Stimulated activated CD4-positive, alpha-beta T cell treated with anti-CD3 and anti-CD28 coated beads, Interleukin-4, amount 100 ng/mL, for 48 hours (primary cell): ENCODE measurements at places on chromosomes 6 and 20.
A peak's percentile ranks its signal among the peaks of the same experiment; 100 is the strongest.

- DNase-seq = no peak
Measured at GRCh38 chr6:1327630-1328029, 15.7 kb downstream of the FOXQ1 start.

GRCh38 chr6:105587349-105588122, 184.7 kb upstream of the PREP start:
- no peak for DNase-seq

DNA sequence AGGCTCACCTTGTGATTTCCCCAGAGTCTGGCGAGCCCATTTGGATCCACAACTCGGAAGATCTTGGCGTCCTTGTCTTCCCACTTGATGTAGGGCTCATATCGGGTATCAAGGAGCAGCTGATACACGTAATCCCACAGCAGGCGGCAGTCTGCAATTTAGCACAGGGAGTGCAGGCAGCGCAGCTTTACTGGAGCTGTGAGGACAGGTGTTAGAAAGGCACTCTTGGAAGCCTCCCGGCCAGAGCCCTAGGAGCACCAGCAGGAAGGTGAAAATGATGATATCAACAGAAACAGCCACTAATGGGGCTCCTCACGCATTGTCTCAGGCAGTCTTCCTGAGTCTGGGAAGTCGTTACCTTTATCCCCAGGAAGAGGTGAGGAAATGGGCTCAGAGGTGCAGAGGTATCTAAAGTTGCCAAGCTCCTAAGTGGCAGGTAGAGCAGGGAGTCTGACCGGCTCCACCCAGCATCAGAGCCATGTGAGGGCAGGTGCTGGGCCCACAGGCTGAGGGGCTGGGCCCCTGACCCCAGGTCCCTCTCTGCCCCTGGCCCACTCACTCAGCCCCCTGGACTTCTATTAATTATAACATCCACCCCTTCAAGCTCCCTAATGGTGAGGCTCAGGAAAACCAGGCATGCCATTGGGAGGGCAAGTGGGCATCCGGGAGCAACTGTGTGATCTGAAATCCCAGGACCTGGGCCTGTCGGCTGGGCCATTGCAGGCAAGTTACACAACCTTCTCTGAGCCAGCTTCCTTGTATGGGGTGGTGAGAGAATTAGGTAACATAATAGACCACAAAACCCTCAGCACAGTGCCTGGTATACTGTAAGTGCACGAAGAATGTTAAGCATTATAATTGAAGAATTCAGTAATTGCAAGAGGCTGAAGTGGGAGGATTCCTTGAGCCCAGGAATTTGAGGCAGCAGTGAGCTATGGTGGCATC, 18.3 kb downstream of the ETV7 start:
- no peak for DNase-seq

DNA sequence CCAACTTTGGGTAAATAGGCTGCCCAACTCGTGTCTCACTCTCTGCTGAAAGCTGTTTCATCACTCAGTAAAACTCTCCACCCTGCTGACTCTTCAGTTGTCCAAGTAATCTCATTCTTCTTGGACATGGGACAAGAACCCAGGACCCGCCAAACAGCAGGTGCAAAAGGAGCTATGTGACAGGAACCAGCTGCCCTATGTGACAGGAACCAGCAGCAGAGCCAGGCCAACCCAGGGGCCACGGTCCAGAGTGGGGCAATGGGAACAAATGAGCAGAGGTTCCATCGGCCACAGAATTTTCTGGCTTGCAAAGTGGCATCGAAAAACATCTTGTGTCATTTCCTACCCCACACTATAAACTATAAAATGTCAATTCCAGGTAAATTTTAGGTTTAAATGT, 56.5 kb downstream of the MOXD1 start:
- DNase-seq = no peak

DNA sequence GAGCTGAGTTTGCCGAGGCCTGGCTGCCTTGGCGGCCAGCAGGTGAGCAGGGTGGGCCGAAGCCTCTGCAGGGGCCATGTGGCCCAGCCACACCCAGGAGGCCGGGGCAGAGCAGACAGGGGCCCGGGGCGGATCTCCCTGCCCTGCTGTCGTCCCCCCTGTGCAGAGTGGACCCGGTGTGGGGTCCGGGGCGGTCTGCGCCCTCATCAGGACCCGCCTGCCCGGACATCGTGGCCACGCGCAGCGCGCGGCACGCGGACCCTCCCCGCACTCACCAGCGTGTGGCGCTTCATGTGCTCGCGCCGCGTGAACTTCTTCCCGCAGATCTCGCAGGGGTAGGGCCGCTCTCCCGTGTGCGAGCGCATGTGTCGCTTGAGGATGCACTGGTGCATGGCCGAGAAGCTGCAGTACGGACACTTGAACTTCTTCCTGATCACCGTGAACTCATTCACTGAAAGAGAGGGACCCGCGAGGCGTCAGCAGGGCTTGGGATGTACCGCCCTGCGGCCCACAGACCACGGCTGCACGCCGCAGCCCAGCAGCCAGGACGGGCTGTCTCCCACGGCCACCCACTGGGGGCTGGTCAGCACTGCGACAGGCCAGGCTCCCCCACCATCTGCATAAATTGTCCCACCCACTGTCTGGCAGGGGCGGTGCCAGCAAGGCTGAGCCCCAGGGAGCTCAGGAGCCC, 13.0 kb downstream of the SLC2A4RG start:
- DNase-seq = no peak

GRCh38 chr6:90083891-90084290, 189.6 kb downstream of the GJA10 start:
- peak; percentile 36 for DNase-seq

DNA sequence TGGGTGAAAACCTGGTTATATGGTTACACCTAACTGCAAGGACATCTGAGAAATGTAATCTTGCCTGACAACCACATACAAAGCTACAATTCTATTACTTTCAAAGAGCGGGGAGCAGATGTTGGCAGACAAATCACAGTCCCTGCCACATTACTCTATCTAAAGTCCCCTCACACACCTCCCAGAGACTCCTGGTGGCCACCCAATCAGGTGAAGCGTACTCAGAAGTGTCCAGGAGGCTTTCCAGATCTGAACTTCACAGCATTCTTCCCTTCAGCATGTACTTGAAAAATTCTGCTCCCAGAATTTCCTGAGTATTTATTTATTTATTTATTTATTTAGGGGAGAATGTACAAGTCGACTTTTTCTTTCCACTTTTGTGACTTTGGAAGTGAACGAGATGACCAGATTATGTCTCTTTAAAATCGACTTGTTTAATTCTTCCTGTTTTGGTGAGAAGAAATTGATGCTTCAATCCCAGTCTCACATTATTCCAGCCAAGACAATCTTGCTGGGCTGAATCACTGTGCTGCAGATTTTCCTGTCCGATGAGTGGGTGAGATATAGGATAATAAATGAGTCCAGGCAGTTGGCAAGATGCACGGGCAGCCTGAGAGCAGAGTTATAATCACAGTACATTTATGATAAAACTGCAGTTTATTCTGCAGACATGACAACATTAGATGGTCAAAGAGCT, 46.9 kb upstream of the POPDC3 start:
- DNase-seq = no peak

DNA sequence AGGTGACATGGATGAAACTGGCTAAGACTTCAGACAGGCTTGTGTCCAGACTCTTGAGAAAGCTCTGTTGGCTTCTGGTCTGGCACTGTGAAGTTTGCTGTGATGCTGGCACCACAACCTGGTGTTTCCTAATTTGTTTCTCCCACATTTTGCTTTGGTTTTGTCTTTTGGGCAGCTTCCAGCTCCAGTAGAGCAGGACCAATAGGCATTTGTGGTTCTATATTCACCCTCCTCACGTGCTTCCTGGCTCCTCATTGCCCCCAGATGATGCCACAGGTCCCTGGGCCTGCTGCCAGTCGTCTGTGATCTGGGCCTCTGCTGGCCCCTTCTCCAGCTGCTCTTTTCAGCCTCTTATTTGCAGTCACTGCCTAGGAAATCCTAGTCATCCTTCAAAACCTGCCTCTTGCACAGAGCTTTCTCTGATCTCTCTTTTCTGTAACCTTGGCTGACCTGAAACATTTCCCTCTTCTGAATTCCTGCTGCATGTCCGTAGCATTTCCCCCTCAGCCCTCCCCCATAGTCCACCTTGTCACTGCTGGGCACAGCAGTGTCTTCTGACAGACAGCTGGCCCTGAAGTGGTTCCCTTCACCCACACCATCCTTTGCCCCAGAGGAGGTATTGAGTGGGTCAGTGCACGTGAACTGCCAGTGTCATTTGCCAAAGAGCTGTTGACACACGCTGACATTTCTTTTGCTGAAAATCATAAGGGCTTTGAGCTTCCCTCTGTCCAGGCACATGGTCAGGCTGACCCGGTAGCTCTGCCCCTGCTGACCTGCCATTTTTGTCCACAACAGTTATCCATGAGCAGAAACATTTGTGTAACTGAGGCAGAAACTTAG, 63.0 kb downstream of the PTPN1 start:
- no peak for DNase-seq

DNA sequence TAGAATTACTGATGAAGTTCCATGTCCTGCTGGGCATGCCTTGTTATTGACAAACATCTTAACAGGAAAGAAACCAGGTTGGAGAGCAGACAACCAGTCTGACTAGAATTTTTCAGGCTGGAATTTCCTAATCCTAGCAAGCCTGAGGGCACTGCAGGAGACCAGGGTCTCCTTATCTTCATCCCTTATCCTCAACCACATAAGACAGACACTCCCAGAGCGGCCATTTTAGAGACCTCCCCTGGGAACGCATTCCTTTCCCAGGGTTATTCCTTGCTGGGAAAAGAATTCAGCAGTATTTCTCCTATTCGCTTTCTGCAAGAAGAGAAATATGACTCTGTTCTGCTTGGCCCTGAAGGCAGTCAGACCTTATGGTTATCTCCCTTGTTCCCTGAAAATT, 803.7 kb downstream of the GRIK2 start:
- DNase-seq = no peak

- DNase-seq = no peak
Measured at GRCh38 chr6:35053701-35054100, 87.4 kb downstream of the TCP11 start.

- no peak for DNase-seq
Measured at GRCh38 chr6:12849809-12850198, 133.2 kb downstream of the PHACTR1 start.

GRCh38 chr6:19180348-19181072, 656.7 kb upstream of the ID4 start:
- no peak for DNase-seq

DNA sequence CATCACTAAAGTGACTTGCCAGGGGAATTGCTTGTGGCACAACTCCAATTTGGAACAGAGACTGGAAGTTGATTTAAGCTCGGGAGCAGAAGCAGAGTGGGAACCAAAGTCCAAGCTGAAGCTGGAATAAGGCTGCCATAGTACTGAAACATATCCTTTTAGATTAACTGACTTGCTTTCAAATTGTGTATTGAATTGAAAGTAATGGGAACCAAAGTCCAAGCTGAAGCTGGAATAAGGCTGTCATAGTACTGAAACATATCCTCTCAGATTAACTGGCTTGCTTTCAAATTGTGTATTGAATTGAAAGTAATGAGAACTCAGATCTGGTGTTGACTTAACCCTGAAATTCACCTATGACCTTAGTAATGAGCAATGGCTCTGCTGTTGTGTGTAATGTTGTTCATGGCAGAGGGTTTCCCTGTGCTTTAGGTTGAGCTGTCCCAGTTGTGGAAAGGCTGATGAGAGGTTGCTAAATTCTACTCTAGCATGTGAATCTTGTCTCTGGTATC, 40.2 kb downstream of the CENPW start:
- DNase-seq = no peak

DNA sequence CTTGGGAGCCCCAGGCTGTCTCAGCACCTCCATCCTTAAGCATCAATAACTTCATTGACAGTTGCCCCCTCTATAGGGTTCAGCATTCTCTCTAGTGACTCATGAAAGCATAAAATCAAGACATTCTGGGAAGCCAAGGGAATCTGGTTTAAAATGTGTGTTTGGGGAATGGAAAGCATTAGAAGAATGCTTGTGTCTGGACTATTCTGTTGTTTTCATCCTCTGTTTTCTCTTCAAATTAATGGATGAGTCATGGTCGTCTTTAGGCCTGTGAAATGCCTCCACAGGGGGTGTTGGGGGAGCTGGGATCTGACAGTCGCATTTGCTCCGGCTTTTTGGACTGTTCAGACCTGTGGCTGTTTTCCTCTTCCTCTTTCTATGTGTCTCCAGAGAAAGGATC, 279.7 kb downstream of the CDC5L start:
- DNase-seq = no peak

DNA sequence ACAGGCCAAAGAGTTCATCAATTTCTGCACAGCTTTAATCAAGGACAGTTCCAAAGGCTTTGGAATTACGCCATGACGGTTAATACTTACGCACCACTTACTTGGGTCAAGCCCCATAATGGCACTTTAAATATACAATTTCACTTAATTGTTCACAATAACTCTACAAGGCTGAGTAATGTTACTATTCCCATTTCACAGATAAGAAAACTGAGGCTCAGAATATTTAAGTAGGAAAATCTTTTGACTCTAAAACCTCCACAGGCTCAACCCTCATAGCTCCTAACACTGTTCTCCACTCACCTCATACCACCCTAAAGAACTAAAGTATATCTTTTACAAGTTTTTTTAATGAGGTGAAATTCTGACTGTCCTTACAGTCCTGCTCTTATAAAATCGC, 91.9 kb upstream of the SAMD5 start:
- no peak for DNase-seq

DNA sequence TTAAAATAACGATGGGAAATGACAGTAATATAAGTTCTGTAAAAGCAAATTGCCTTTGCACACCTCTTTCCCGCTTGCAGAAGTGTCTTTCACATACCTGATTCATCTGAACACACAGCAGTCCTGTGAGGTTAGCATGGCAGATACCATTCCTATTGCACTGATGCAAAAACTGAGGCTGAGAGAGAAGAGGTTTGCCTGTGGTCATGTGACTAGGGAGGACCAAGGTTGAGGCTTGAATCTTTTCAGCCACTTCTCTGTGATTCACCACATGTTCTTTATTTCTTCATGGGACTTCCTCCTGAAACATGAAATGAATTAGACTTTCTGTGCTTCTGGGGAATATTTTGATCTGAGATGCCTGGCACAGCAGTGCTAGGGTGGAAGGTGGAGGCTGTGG, 92.9 kb downstream of the VEGFA start:
- no peak for DNase-seq

DNA sequence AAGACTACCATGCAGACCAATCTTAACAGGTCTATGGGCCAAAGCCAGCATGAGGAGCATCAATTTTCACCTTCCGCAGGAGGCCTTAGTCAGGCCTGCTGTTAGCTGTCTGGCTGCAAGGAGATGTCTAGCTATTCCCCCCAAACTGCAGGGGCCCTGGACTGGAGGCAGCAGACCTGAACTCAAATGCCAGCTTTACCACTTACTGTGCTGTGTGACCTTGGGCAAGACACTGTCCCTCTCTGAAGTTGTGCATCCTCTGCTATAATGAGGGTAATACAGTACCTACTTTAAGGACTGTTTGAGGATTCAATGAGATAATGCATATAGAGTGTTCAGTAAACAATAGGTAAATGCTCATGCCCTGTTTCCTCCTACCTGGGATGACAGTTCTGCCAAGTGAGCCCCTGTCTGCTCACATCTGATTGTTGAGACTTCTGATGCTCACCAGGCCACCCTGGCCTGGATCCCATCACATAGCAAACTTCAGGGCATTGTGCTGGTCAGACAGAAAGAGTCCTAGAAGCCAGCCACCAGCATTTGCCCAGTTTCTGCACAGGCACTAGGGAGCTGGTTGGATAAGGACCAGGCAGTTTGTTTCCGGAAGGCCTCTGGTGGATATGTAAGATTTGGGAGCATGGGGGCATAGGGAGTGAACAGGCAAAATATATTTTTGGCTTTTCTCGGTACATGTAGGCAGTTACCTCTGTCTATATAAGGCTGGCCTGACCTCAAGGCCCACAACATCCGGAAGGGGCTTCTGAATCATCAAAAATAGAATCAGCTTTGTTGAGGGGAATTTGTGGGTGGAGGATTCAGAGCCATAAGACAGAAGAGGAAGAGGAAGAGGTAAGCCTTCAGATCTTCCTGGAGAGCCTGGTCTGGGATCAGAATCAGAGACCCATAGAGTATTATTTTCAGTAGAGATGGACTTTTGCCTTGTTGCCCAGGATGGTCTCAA, 2.3 kb upstream of the OCSTAMP start:
- peak; percentile 42 for DNase-seq
